Naive thymus-derived CD8-positive, alpha-beta T cell (primary cell): ENCODE measurements at places on chromosomes 11 and 22. TPM values are rescaled to one million over a fixed set of nuclear protein-coding genes. Genes with fewer than 3 reads are reported as not detected.

DNA sequence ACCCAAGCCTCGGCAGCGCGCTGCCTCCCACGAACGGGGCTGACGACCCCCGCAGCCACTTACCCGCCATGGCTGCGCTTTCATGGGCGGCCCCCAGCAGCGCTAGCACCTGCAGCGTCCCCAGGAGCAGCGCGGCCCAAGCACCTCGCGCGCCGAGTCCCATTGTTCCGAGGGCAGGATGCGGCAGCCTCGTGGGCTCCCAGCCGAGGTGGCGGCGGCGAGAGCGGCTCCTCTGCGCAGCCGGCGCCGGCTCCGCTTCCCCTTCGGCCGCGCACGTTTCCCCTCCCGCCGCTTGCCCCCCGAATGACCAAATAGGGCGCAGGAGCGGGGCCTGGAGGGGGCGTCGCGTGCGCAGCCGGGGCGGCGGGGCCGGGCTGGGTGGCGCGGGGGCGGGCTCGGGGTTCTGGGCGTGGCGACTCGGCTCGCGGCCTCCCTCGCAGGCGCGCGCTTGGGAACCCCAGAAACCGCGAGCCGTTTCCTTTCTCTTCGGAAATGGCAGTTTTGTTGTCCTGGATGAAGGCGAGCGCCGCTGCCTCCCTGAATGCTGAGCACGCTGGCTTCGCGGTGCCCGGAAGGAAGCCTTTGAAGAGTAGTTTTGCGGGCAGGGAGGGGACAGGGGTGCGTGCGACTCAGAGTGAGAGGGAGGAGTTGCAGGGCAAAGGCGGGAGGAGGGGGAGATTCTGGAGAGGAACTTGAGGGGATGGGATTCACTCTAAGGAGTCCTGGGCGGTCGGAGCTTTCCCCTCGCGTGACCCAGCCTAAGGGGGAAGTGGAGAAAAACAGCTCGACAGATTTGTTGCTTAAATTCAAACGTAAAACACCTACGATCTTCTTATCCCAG lies at the start of gene TMEM123:
Gene TMEM123, minus strand, starts transcription at position 305 of the 841 bp plus-strand sequence. Its CDS starts 142 bp downstream, at position 163.
- DNase-seq = peak; percentile 95

- no peak for DNase-seq
Observed at GRCh38 chr11:34749666-34750659, 129.1 kb downstream of the EHF start.

DNA sequence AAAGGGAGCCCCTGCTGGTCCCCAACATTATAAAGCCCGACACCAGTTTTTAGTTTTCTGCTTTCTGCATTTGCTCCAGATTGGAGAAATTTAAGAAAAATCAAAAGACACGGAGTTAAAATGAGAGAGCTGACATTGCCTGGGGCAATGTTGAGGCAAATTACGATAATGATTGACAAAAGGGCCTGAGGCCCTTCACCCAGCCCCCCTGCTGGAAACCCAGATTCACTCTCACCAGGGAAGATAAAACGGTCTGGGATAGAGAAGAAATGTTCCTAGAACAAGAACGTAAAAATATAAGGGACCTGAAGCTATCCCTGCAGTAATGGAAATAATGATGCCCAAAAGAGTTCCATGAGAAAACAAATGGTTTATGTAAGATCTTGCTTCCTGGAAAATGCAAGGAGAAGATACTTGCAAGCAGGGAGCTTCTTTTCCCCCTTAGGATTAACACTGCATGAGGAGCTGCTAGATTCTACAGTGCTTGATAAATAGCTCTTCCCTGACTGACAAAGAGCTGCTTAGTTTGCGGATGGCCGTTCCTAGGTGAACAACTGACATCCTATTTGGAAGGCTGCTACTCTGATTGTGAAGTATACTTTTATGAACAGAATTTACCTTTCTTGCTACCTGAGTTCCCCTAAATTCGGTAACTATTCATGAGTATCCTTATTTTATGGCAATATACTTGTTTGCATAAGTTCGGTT lies 40.6 kb upstream of the GNAZ start:
- no peak for DNase-seq

- peak; percentile 51 for DNase-seq
Observed at GRCh38 chr11:74255741-74256375, 55.6 kb downstream of the P4HA3 start.

- DNase-seq = no peak
Observed at GRCh38 chr22:17266251-17266971, 47.2 kb upstream of the ADA2 start.

- no peak for DNase-seq
Observed at GRCh38 chr22:48055827-48056226, 1293.4 kb downstream of the TBC1D22A start.

DNA sequence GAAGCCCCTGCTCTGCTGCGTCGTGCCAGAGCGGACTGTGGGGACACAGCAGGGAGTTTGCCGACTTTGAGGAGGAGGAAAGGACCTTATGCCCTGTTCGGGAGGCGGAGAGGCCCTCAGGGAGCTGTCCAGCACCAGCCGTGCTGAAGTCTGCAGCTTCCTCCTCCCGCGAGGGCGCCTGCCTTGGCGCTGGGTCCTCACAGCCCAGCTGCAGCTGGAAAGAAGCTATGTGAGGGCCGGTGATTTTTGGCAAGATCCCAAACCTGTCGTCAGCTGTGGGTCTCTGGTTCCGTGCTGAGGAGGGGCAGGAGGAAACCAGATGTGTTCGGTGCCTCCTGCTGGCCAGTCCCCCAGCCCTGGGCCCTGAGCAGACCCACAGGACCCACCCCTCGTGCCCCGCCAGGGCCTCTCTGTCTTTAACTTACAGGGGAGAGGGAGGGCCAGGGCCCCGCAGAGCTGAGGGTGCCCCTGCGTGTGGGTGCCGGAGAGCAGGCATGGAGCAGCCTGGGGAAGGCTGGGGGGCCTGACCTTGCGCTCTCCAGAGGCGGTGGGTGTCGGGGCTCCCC lies 12.0 kb downstream of the BRSK2 start:
- peak; percentile 51 for DNase-seq

- no peak for DNase-seq
Observed at GRCh38 chr11:130693543-130693942, 222.7 kb downstream of the SNX19 start.

GRCh38 chr11:7143908-7144307 lies 55.1 kb downstream of the RBMXL2 start:
- no peak for DNase-seq

GRAMD1B gene
- total RNA-seq = 10.7 TPM

PKNOX2 gene
- not detected for total RNA-seq

UPK3A gene
- total RNA-seq = not detected
